ENCODE measurements at places on chromosomes 16 and 17.

DNA sequence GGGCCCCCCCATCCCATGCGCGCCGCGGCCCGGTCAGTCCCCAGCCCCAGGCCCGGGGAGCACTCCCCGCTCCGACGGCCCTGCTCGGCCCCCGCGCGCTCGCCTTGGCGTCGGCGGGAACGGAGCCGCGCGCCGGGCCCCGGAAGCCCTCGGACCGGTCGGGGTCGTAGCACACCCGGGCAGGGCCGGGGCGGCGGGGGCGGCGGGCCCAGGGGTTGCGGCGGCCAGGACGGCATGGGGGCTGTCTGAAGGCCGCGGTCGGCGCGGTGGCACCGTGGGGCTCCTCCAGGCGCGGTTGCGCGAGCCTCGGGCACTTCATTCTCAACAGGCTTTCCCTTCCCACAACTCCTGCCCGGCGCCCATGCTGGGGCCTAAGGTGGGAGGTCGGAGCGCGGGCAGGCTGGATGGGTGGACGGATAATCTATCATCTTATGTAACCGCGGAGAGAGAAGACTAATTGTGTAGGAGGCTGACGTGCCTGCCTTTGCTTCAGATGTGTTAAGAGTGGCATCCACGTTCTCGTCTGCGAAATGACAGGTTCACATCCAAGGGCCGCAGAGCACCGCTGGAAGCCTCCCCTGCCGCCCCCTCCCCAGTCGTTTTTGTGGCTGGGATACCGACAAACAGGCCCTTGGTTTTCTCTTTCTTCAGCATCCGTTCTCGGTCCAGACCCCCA is 708 bp downstream of the BAIAP2 start:
- DNase-seq: no peak

GRCh38 chr17:63930951-63931575 is 1.1 kb downstream of the CD79B start:
- DNase-seq: peak; percentile 50

DNA sequence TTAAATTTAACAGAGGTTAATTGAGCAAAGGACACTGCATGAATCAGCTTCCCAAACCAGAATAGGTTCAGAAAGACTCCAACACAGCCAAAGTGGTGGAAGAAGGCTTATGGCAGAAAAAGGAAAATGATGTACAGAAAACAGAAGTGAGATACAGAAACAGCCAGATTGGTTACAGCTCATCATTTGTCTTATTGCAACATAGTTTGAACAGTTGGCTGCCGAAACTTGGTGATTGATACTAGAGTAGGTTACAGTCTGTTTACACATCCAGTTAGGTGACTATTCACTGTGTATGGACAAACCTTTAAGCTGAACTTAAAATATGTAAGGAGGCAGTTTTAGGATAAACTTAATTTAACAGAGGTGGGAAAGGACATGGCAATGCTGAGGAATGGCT is 18.3 kb downstream of the TMEM100 start:
- DNase-seq: no peak

GRCh38 chr16:25832291-25832690 is 140.5 kb downstream of the HS3ST4 start:
- DNase-seq: no peak

- peak; percentile 21 for DNase-seq
Observed at GRCh38 chr17:79294459-79295071, 219.9 kb downstream of the ENGASE start.

GRCh38 chr16:56681939-56682702 is at the start of gene MT1X:
TSS of gene MT1X (plus strand) at chr16:56682470. CDS start at chr16:56682541, 71 bp downstream.
- peak; percentile 92 for DNase-seq

DNA sequence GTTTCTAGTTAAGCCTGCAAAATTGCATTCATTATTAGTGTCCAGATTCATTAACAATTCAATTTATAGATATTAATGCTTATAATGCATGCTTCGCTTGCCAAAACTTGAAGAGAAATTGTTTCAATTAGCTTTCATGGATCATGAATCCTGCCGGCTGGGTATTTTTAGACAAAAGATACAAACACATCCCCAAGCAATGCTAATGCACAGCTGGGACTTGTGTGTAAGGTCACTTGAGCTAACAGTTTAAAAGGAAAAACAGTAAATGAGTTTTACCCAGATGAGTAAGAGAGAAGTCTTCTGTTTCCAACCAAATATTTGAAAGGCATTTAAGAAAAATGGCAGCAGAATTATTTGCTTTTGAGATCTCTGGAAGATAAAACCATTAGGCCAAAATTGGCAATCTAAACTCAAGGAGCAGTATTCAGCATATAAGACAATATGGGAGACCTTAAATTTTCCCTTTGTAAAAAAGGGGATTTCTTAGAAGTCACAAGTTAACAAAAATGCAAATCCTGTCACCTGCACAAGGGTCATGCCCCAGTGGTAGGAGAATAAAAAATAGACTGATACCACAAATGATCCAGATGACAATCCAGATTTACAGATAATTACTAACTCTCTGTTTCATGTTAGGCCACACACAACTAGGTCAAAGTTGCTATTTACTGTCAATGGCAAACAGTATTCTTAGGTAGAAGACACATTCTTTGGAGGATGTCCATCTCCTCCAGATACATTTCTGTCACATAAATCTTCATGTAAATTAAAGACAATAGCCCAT is 418.4 kb upstream of the PMFBP1 start:
- DNase-seq: no peak

DNA sequence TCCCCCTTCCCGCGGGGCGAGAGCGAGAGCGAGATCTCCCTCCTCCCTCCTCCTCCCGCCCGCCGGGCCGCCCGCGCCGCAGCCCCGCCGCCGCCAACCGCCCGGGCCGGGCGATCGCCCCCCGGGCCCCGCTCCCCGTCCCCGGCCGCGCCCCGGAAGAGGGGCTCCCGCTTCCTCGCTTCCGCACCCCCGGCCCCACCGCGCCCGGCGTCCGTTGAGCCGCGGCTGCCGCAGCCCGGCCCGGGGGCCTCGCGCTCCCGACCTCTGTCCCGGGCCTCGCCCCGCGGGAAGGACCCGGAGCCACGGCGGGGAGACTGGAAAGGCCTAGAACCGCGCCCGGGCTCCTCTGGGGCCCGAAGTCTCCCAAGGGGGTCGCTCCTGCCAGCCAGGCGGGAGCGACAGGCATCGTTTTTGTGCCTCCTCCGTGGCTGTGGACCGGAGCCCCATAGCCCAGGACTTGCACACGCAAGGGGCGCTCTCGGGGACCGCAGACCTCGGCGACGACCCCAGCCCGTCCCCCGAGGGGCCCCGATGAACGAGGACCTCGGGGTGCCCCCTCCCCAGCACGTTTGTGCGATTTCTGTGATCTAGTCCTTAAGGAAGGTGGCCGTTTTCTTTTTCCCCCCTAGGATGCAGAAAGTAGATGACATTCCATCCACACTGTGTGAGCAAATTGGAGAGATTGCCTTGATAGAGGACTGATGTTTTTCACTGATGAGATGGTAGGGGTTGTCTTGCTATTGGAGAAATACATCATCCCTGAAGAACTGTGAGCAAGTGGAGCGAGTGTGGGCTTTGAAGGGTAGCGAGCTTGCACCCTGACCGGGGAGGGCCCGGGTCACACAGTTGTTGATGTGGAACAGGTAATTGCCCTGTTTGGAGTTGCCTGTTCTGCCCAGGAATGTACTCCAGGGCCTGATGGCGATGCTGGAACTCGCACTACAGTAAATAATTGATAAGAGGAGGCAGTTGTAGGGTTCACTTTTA is 611 bp downstream of the BANP start:
- DNase-seq: no peak

DNA sequence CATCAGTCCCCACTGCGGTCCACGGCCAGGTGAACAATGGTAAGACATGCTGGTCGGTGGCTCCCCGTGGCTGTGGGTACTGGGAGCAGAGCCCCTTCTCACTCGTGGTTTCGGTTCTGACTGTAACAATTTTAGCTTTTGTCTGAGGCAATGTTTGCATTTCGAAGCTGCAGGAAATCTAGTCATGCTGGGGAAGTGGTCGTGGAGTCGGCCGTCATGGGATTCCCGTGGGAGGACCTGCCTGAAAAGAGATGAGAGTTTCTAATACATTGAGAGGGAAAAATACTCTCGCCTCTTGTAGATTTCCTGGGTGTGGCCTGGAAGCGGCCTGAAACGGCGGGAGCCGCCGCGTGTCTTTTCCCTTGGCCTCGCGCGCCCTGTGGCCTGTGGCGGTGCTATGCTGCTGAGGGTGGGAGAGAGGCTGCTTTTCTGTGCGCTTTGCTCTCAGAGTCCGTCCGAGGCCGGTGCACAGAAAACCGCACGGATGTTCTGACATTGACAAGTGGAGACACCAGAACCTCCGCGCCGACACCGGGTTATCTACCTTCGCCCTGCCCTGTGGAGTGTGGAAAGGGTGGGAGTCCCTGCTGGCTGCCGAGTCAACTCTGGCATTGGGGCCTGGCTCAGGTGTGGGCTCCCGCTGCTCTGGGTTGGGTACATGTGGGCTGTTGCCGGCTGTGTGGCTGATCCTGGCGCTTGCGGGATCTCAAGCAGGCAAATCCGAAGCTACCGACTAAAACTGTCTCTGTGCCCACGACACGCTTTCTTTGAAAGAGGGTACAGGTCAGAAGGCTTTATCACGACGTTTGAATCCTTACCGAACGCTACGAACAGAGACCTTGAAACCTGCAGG is 60.8 kb downstream of the WDR45B start:
- DNase-seq: no peak

DNA sequence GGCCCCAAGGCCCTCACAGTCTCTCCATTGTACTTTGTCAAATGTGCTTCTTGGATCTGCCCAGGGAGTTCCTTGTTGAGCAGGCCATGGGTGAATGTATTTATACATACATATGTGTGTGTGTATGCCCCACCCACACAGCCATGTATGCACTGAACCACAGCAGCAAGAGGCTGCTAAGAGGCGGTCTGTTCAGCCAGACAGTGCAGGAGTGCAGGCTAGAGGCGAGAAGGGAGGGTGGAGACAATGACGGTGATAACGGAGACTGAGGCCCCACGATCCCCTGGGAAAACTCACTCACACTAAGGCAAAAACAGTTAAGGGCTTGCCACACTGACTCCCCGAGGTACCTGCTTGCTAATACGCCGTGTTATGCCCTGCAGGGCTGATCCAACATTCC is 151.0 kb upstream of the CDC42EP4 start:
- DNase-seq: no peak

DNA sequence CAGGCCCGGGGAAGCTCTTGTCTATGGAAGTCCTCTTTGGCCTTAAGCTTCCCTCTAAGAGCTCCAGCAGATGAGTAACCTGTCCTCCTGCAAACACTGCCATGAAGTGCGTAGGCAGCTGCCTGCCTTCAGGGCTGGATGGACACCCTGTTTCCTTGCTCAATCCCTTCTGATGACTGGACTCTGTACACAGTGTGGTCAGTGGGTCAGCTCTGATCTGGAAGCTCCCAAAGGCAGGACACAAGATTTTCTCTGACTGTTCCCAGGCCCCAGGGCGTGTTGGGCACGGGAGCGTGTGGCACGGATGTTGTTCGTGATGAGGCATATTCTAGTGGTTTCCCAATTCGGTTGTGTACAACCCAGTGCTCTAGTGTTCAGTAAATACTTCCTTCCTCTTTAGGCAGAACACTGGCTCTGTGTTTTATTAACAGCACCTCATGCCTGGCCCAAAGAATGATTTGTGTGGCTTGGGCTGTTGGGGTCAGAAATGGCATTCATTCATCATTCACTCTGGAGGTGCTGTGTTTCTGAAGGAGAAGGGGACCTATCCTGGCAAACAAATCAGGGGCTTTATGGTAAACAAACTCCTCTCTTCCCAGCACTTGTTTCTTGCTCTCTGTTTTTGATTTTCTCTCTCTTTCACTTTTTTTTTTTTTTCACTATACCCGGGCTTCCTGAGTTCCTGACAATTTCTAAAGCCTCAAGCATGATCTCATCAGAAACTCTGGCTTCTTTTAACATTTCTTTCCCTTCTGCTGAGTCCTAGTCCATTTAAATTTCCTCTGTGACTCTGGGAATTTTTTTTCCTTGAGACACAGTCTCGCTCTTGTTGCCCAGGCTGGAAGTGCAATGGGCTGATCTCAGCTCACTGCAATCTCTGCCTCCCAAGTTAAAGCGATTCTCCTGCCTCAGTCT is 12.0 kb upstream of the RNF157 start:
- no peak for DNase-seq

- DNase-seq: peak; percentile 55
Observed at GRCh38 chr16:22297871-22298733, 893 bp downstream of the POLR3E start.

GRCh38 chr17:2427215-2427614 is 26.4 kb upstream of the MNT start:
- DNase-seq: no peak

DNA sequence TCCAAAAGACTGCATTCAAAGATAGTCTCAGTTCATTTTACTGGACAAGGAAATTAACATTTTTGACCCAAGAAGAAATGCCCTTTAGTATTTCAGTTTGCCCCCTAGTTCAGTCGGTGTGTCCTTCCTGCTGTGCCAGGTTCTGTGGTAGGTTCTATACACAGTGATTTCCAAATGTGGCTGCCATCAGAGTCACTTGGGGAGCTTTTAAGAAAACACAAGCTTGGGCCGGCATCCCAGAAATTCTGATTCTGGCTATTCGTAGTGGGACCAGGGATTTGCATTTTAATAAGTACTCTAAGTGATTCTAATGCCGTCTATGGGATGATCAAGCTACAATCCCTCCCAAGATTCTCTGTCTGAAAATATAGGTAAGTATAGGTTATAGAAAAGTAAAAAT is 10.2 kb downstream of the RSPRY1 start:
- DNase-seq: no peak

GRCh38 chr16:72997141-72997542 is 50.8 kb downstream of the ZFHX3 start:
- DNase-seq: no peak

- no peak for DNase-seq
Observed at GRCh38 chr16:675884-676564, 553 bp downstream of the RHBDL1 start.

- no peak for DNase-seq
Observed at GRCh38 chr16:13613165-13613564, 306.8 kb upstream of the ERCC4 start.

- DNase-seq: no peak
Observed at GRCh38 chr17:75917917-75918445, 13.3 kb upstream of the MRPL38 start.

GRCh38 chr17:82213251-82214011 is 789 bp upstream of the CCDC57 start:
- peak; percentile 53 for DNase-seq

- DNase-seq: no peak
Observed at GRCh38 chr16:51458356-51459140, 307.5 kb upstream of the SALL1 start.

DNA sequence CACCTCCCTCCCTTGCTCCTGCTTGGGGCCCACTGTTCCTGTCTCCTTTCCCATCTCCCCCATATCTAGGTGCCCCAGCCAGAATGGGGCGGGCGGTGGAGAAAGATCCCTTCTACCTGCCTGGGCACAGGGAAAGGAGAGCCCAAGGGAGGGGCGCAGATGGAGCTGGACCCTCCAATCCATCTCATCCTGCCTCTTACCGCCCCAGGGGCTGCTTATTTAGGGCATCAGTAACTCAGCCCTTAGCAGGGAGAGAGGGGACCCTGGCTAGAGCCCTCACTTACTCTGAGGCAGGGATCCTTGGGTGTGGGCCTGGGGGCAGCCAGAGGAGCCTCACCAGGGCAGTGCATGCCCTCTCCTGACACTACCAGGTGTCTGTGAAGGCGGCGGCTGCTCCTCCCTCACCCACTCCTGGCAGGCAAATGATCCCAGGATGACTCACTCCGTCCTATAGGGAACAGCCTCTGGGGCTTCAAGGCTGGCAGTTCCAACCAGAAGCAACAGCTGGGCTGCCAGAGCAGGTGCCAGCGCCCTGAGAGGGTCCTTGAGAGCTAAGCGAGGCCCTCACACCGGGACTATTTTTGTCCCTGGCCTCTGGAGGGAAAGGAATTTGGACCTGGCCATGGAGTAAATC is 16.3 kb upstream of the BCAR1 start:
- DNase-seq: no peak
